RPMI8226 (cell line): ENCODE measurements at places on chromosomes 11 and 22.
A peak's percentile ranks its signal among the peaks of the same experiment; 100 is the strongest.

DNA sequence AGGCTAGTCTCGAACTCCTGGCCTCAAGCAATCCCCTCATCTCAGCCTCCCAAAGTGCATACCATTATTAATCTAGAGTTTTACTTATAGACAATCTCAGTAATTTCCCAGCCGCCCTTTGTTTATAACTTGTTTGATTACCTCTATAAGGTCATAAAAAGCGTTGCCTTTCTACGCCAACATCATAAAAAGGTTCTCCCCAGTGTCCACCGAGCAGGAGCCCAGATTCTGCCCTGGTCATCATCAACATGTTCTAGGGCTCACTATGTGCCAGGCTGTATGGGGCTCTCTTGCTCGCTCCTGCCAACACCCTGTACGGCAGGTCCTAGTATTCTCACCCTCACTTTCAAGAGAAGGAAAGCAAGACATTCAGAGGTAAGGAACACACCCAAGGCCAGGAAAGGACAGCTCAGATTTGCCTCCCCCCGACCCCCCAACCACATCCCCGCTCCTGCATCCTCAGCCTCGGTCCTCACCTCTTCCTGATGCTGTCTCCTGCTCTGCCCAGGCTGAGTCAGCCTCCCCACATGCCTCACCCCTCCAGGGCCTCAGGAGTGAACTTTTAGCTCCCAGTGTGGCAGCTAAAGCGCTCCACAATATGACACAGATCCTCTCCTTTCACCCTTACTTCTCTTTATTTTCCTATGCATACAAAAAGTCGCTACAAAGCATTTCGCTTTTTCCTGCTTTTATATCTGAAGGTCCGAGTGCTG lies 14.3 kb downstream of the ARFGAP3 start:
- no peak for DNase-seq

DNA sequence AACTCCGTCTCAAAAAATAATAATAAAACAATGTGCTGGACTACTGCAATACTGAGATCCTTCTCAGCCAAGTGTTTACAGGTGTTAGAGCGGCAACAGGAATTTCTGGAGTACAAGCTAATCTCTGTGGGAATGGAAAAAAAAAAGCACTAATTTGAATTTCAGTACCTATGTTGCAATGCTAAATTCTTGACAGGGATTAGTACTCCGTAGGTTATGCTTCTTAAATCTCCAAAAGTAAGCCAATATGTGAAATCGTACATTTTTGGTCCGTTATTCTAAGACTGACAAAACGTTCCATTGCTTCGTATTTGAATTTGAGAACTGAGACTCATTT lies 1.1 kb downstream of the ATL3 start:
- DNase-seq: no peak

DNA sequence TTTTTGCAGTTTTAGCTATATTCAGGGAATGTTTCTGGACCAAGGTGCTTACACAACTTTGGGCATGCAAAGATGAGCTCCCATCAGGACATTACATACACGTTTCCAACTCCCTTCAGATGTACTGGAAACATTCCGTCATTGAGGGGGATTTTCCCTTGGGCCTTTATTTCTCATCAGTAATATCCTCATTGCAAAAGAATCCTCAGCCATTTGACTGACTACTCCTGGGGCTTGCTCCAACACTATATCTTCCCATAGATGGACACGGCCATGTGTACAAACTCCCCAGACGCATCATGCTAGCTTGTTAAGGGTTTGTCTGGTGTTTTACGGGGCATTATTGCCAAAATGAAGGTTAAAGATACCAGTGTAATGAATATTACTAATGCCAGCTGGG lies 59.3 kb upstream of the NUP160 start:
- DNase-seq: no peak

DNA sequence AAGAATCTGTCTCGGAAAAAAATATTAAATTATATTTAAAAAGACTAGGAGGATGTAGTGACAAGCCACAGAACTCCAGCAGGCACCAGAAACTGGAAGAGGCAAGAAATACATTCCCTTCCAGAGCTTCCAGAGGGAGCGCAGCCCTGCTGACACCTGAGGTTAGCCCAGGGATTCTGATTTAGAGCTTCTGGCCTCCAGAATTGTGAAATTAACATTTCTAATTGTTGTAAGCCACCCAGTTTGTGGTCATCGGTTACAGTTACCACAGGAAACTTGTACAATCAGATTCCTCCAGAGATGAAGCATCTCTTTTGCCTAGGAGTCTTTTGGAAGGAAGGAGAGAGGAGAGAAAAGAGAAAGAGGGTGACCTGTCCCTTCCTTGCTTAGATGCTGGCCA lies 6.4 kb upstream of the UBASH3B start:
- DNase-seq: no peak

DNA sequence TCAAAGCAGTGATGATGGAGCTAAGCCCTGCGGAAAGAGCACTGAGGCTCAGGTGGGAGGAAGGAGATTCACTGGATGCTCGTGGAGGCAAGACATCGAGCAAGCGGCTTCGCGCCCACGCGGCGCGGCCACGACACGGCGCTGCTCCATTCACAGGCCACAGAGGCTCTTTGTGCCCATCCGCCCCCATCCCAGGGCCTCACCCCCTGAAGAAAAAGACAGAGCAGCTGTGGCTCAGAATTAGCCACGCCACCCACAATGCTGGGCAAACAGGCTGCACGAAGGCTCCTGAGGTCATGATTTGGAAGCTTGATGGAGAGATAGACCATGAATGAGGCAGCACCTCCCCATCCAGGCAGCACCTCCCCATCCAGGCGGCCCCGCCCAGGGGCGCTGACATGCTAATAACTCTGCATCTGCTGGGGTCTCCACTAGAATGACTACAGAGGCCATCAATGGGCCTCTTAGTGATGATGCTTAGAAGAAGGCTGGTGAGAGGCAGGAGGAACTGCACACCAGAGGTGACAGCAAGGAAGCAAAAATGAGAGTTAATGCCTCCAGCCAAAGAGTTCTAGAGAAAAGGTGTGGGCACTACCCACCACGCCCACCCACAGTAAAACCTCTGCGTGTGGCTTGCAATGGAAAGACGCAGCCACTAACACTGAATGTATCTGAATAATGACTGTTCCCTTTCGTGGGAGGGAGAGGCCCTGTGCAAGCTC lies 43.5 kb downstream of the MYH9 start:
- no peak for DNase-seq

DNA sequence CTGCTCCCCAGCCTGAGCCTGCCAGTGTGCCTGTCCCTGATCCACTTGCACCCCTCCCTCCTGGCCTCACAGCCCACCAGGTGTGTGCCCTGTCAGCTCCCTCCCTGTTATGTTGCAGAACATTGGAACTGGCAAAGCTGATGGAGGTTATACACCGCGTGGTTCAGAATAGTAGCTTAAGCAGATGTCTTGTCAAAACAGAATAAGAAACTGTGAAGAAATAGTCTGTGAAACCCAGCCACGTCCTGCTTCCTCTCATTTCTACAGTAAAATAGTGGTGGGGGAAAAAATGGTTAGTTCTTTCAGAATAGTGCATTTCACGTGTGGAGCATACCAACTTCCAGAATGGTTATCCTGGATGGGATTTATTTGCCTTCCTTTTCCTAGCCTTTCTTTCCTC lies 161.2 kb upstream of the NAV2 start:
- no peak for DNase-seq

DNA sequence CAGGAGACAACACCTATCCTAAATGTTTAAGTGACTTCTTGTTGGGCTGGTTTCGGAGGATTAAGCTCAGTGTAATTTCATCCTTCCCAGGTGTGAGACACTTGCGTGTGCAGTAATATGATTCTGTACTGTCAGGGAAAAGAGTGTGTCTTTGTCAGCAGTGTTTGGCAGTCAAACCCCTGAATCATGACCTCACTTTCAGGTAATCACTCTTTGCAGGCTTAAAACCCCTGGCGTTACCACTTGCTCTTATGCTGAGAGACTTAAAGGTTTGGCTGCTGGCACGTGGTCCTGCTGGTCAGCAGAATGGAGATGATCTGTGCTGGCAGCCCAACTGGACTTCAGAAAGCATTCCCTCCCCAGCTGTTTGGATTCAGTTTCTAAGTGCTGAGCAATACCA lies 56.1 kb downstream of the APIP start:
- DNase-seq: peak; percentile 57

- DNase-seq: no peak
Observed at GRCh38 chr22:45834241-45834640, 142.7 kb downstream of the WNT7B start.

DNA sequence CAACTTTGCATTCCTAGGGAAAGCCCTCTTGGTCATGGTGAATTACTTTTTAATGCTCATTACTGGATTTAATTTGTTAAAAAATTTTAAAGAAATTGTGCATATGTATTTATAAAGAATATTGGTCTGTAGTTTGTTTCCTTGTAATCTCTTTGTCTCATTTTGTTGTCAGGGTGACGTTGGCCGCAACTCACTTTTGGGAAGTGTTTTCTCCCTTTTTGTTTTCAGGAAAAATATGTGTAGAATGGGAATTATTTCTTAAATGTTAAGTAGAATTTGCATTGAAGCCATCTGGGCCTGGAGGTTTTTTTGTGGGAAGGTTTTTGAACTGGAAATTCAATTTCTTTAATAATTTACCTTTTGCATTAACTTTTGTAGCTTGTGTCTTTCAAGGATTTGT lies 149.1 kb downstream of the UVRAG start:
- DNase-seq: no peak

DNA sequence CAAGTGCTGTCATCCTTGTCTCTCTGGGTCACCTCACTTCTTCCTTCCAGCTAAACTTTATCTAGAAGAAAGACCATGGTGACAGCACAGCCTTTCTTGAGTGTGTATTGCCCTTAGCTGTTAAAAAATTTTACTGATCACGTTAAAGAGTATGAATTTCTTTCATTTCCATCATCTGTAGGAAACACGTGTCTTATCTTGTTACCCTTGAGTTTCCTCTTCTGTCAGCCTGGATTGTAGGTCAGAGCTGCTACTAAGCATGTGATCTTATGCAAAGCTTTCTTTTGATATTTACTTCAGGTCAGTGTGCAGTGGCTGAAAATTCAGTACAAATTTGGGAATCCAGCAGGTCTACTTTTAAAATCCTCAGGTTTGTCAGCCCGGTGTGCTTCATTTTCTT lies 512.2 kb upstream of the ARHGAP42 start:
- DNase-seq: no peak

DNA sequence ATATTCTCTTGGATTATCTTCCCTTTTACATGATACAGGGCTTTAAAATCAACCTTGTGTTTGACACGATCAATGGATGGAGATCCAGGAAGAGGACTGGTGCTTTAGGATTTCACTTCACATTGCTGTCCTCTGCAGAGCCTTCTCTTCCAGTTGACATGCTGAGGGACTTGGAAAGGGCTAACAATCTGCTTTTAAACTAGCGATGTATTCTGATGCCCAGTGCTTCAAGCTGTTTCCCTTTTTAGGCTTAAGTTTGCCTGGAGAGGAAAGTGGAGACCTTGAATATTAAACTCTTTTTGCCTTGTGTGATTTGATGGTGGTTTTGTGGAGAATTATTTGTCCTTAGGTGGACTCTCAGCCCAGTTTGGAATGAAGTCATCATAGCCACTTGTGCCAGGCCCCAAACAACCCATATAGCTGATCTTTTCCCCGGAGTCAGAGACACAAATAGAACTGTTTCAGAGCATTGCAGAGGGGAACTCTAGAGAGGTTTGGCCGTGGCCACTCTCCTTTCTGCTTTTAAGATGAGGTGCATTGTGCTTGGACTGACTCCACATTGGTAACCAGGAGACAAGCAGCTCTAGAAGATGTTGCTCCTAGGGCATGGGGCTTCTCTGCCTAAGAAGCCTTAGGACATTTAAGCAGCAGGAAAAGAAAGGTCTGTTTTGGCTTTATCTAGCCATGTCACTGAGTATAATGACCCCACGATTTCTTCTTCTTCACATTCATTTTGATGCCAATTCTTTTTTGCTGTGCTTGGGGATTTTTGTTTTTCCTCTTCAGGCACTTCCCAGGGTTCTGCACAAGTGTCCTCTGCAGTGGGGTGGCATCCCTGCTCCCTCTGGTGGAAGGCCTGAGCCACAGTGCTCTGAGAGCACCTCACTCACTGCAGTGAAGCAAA lies 152.8 kb downstream of the NCAM1 start:
- peak; percentile 90 for DNase-seq

GRCh38 chr11:28836285-28837081 lies 728.3 kb downstream of the METTL15 start:
- DNase-seq: no peak

DNA sequence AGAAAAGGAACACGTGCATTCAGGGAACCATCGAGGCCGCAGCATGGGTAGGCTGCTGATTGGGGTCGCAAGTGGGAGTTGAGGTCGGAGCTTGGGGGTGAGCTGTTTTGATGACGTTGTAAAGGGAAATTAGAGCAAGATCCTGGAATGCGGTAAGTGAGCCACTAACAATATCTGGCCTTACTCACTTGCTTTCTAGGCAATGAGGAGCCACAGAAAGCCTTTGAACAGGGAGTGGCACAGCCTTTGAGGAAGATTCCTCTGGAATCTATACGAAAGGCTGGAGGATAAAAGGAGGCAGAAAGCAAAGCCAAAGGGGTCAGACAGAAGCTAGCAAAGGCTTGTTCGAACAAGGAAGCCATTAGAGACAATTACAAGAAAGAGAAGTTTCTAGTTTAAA lies 197.5 kb downstream of the LARGE1 start:
- DNase-seq: no peak

DNA sequence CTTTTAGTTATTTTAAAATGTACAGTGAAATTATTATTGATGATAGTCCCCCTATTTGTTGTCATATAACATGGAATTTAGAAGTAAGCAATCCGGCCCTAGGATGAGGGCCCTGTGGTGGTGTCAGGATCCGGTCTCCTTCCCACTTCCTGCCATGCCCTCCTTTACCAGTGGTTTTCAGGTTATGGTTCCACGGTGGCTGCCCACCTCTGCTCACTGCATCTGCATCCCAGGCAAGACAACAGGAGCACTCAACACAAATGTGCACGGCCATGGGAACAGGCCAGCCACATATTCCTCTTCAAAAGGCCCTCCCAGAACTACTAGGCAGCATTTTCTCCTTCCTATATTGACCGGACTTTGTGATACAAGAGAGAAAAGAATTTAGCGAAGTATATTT lies 1007.2 kb downstream of the TBC1D22A start:
- DNase-seq: no peak

- DNase-seq: peak; percentile 77
Observed at GRCh38 chr11:61752117-61752924, at the start of gene MYRF. Gene MYRF (plus strand): TSS chr11:61752636. CDS start chr11:61752745, 109 bp downstream.

DNA sequence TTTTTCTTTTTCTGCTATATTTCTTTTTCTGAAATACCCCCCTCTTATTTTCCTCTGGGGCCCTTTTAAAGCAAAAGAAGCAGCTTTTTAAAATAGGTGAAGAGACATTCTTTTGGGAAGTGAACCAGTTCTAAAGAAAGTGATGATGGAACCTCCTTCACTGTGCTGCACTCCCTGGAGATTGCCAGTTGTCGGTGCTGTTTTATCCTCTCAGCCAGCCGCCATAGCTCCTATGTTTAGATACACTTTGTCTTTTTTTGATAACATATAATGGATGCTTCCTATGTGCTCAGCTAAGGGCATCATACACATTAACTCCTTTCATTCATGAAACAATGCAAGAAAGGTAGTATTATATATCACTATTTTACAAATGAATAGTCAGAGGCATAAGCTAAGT lies 14.0 kb downstream of the CFAP300 start:
- DNase-seq: no peak

DNA sequence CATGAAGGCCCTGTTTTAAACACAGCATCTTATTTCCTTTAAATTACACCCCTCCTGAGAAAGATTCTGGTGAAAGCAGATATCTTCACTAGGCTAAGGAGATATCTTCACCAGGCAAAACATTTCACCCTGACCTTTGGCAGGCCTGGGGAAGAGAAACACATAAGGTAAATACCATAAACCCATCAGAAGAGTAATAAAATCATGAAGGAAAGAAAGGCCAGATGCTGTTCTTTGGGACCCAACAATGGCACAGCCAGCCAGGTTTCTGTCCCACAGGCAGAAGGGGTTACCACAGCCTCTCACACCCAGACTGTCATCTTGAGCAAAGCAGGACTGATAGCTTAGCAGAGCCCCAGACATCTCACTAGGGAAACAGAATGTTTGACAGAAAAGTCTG lies 125.4 kb downstream of the CCDC34 start:
- DNase-seq: no peak
